CD4-positive, alpha-beta T cell (primary cell): ENCODE measurements at places on chromosomes 5 and 9.

- DNase-seq: peak; percentile 18
These were observed 798 bp downstream of the REEP5 start for GRCh38 chr5:112921026-112921832.

GRCh38 chr5:177307544-177308363, 3.9 kb downstream of the MXD3 start:
- no peak for DNase-seq

- no peak for DNase-seq
These were observed 112.3 kb upstream of the GDNF start for GRCh38 chr5:37951946-37952721.

GRCh38 chr9:113057193-113057592, 669 bp upstream of the ZFP37 start:
- no peak for DNase-seq

DNA sequence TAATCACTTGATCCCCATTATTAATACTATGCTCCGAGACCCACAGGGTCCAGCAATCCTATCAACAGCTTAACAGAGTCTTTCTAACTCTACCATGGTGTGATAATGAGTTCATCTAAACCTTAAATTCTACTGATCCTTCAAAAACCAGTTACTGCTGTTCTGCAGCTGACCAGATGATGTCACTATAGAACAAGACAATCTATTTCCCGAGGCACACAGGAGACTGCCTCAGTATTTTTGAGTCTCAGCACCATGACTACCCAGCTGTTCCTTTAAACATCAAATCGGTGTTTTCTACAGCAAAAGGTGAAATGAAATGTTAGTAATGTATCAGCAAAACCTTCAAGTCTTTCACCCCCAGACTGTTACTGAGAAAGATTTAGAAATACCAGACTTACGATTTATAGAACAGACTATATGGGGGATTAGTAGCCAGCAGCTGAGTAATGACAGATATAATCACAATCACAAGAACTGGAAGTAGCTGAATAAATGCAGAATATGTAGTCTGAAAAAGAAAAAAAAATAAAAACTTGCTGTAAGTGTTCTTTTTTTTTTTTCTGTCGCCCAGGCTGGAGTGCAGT, 16.9 kb downstream of the DNAJC18 start:
- peak; percentile 87 for DNase-seq

DNA sequence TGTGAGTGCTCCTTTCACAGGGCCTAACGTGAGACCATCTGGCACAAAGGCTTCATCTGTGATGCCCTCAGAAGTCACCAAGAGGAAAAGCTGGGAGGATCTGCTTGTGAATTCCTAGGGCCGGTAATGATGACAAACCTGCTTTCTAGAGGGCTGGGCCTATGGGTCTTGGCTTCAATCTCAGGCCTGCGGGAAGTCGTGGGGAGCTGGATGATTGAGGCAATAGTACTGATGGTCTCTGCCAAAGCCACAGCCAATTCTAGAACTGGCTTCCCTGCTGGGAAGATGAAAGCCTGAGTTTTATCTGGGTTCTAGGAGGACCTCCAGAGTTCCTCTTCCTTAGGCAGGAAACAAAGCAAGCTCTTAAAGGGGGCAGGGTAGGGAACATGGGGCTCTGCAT, 102.7 kb downstream of the TMEM215 start:
- no peak for DNase-seq

DNA sequence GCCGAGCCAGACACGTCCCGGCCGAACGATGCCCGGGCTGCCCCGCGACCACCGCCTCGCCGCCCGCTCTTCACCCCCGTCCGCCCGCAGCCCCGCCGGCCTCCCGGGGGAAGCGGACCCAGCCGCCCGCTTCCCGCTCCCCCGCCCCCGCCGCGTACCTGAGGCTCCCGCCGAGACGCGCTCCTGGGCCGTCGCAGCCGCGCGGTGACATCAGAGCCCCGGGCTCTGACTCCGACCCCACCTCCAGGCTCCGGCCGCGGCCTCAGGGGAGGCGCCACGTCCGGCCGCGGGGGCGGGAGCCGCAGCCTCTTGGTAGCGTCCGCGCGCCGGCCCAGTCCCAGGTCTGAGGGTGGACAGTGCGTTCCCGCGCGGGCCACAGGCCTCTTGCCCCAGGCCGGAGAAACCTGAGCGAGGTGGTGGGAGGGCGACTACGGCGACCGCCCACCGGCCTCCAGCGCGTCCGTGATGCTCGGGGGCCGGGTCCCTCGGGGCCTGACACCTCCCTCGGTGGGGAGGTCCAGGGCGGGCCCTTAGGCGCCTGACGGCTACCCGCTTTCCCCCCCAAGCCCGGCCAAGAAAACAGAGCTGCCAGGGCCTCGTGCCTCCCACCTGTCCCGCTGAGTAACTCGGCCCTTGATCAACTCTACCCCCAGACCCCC, at the start of gene SHROOM1:
Gene SHROOM1, minus strand, starts transcription at position 212 of the 659 bp plus-strand sequence. CDS start 4,507 bp downstream, outside the sequence.
- no peak for DNase-seq

GRCh38 chr5:89351975-89352374, 469.0 kb upstream of the MEF2C start:
- no peak for DNase-seq

- no peak for DNase-seq
These were observed 49.4 kb upstream of the ZNF608 start for GRCh38 chr5:124795829-124796228.

- DNase-seq: no peak
These were observed 41.8 kb upstream of the TCF7 start for GRCh38 chr5:134072471-134073210.

DNA sequence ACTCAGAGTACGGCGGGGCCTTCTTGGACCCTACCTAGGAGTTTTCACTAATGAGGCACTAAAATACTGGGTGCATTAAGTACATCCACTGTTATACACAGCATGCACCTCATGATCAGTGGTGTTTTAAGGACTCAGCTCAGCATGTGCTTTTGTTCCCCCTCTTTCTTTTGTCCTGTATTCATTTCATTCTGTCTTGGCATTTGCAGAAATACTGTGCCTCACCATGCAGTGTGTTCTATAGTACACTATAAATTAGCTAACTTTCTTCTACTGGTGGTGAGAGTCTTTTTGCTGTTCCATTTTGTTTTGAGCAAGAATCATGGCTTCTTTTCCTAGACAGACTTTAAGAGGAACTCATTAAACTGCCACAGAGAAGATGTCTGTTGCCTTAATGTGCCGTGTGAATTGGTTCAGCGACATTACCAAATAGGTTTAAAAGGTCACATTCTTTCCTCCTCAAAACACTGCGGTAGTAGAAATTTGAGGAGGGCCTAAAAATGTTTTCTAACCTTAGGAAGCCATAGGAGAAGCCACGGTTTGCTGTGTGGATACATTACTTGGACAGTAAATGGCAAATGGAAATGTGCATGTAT, 276.6 kb downstream of the MAST4 start:
- no peak for DNase-seq

DNA sequence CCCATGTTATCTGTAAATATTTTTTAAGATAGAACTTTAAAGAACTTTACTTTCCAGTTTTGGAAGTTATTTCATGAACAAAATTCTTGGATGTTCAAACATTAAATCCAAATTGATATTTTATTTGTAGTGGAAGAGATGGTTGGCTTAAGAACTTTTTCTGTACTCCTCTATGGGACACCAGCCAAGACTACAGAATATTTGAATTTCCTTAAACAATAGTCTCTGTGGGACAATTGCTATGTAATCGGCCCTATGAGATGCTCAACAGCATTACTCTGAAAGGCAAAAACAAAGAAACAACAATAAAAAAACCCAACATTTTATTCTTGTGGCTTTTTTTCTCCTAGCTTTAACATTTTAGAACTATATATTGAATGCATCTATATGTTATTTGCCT, 289.3 kb downstream of the ARHGEF28 start:
- DNase-seq: no peak

GRCh38 chr5:12885018-12885417, 980.8 kb upstream of the CTNND2 start:
- DNase-seq: no peak

GRCh38 chr5:63987053-63987452, 24.8 kb upstream of the HTR1A start:
- DNase-seq: no peak

DNA sequence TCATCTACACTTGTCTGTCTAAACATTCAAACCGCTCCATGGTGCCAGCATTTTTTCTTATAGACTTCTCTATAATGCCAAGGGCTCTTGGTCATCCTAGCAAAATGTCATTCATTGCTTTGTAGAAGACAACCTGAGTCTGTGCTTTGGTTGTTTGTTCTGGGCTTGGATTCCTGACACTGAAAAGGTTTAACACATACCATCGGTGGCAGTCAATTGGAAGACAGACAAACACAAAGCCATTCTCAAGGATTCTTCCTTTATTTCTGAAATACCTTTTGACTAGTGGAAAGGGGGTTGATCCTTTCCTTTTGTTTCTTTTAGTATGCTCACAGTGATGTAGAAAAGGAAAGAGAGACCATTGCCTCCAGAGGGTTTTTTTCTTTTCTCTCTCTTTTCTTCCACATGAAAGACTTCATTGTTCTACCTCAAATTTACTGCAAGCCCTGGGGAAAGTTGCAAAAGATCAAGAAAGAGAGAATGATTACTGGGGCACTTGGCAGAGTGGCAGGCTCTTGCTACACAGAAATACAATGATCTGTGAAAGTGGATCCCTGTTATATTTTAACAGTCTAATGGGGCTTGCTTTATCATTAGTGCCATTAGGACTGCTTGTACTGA, 66.4 kb upstream of the TMC1 start:
- no peak for DNase-seq
